Fibroblast of skin of right biceps (primary cell): ENCODE measurements at places on chromosomes 12 and 14.

DNA sequence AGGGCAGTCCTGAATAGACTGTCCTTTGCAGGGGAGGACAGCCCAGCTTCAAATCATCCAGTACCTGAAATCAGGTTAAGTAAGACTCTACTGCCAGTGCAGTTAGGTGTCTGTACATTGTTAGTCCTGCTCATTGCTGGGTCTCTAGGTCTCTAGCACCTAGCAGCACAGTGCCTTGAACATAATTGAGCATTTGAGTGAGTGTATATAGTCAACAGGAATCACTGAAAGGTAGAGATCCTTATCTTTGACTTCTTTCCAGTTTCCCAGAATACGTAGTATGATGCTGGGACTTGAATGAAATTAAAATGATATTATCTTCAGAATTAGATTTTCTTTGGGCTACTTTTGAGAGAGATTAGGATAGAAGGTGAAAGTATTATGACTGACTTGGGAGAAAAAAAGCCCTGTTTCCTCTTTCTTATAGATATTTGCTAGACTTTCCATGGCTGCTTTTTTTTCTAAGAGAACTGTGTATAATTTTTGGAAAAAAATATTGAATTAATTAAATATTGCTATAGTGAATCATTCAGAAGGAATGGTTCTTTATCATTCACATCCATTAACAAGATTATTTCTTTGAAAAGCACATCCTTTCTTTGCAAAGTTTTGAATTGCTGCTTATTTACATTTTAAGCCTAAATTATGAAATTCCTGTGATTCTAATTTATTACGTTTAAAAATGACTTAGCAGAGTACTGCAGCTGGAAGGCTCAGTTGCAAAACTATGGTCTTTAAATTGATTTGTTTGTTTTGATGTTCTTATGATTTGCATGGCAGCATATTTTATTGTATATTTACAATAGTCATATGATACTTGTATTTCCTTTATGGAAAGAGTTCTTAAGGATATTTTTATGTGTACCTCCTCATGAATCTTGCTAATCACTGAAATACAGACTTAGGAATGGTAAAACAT, 51.6 kb downstream of the PPP4R4 start:
- DNase-seq = peak; percentile 19

- no peak for DNase-seq
Observed at GRCh38 chr14:39417014-39417413, 15.2 kb downstream of the FBXO33 start.

GRCh38 chr12:47947341-47947740, 16.1 kb upstream of the TMEM106C start:
- DNase-seq = no peak

DNA sequence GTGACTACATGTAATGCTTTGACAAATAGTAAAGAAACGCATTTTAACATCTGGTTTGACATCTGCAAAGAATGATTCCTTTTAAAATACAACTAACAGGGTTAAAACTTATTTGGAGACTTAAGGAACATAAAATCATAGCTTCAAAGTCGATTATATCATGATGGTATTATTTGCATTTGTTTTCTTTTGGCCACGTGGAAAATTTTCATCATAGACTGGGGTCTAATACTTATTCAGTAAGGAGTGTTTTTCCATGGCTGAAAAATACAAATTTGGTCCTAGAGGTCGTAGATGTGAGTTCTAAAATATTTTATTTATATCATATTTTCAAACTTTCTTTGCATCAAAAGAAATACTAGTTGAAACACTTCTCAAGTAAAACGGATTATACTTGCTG, 31.5 kb upstream of the LMNTD1 start:
- no peak for DNase-seq

DNA sequence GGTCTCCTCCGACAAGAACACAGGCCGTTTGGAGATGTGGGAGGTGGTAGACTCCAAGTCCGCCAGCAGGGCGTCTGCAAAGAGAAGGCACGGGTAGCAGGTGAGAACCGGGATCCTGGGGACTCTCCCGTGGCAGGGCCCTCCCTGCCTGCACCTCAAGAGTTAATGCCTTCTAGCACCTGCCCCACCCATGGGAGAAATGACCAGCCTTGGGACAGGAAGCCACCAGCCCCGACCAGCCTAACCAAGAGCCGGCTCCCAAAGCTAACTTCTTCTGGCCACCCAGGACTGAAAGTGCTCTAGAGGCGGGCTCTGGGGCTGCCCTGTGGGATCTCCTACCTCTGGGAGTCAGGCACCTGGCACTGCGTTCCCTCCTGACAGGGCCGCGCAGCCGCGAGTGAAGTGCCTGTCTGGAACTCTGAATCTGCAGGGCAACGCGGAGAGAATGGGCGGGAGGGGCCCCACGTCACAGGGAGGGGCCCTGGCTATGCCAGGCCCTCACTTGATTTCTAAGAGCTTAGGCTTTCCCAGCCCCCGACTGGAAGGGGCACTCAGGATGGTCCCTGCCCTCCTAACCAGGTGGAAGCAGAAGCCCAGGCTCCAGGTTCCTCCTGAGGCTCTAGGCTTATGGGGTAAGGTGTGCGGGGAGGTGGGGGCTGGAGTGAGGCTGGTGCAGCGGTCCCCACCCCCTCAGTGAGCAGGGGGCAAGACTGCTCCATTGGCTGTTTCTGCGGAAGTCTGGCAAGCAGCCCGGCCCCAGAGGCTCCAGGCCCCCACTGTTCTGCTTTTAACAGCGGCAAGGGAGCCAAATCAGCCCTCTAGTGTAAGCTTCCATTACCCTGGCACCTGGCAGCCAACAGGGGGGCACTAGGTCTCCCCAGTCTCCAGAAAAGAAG, 23.6 kb upstream of the RPLP0 start:
- DNase-seq = no peak

GRCh38 chr14:33922125-33922524, 28.7 kb downstream of the EGLN3 start:
- no peak for DNase-seq

- DNase-seq = no peak
Observed at GRCh38 chr12:115891556-115892164, 385.8 kb downstream of the MED13L start.

DNA sequence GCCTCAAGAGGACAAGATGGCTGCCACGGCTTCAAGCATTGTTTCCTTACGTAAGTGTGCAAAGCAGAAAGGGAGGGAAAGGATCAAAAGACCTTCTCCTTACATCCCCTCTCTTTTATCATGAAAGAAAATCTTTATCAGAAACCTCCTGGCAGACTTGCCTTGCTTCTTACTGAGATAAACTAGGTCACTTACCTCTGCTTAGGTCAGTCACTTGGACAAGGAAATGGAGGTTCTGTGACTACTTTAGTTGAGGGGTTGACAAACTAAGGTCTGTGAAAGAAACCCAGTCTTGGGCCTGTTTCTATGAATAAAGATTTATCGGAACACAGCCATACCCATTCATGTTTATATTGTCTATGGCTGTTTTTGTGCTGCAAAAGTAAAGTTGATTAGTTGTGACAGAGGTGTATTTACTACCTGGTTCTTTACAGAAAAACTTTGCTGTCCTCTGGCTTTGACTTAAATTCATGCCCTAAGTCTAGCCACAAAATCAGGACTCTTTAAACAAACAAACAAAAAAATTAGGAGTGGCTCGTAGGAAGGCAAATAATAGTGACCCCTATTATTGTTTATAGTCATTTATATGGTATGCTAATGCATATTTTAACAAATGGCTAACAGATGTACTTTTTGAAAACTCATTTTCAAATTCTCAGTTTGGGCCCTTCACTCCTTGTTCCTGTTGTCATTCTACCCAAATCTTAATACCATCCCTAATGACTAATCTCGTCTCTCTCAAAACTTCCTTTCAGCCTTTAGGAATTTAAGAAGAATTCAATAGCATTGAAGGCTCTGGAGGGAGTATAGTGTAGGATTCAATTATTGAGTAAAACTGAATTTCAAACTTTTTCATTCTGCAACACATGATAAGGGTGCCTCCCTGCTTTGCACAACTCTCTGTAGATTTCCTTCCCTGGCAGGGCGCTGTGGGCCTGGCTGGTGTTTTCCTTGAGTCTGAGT, 42.0 kb upstream of the ATP2B1 start:
- peak; percentile 78 for DNase-seq
